ENCODE measurements at places on chromosomes 3 and 15.

DNA sequence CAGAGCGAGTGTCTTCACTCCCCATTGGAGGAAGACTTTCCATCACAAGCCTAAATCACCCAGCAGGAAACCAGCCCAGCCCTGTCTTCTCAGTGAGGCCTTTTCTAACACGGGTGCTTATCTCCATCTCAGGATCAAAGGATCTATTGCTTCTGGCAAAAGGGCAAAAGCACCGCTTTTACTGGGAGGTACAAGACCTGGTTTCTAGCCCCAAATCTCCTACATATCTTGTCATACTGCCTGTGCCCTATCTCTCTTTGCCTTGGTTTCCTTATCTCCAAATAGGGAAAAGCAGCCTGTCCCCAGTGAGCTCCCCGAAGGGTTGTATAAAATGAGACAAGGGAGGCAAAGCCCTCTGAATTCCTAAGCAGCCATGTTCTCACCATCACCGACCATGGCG is 5.2 kb downstream of the GLB1 start:
- DNase-seq, result no peak

DNA sequence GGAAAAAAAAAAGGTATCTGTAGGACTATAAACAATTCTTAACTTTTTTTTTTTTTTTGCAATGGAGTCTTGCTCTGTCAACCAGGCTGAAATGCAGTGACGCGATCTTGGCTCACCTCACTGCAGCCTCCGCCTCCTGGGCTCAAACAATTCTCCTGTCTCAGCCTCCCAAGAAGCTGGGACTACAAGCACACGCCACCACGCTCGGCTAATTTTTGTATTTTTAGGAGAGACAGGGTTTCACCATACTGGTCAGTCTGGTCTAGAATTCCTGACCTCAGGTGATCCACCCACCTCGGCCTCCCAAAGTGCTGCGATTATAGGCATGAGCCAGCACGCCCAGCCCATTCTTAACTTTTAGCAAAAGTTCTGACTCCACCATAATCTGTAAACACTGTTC is 50.5 kb downstream of the TRPM7 start:
- DNase-seq, result no peak

- DNase-seq, result peak; percentile 63
These were observed 156.0 kb upstream of the RGMA start for GRCh38 chr15:93244696-93245660.

GRCh38 chr3:151838574-151839312 is 24.8 kb downstream of the AADAC start:
- DNase-seq, result peak; percentile 82

- DNase-seq, result no peak
These were observed 9.2 kb upstream of the RPP14 start for GRCh38 chr3:58296843-58297242.

DNA sequence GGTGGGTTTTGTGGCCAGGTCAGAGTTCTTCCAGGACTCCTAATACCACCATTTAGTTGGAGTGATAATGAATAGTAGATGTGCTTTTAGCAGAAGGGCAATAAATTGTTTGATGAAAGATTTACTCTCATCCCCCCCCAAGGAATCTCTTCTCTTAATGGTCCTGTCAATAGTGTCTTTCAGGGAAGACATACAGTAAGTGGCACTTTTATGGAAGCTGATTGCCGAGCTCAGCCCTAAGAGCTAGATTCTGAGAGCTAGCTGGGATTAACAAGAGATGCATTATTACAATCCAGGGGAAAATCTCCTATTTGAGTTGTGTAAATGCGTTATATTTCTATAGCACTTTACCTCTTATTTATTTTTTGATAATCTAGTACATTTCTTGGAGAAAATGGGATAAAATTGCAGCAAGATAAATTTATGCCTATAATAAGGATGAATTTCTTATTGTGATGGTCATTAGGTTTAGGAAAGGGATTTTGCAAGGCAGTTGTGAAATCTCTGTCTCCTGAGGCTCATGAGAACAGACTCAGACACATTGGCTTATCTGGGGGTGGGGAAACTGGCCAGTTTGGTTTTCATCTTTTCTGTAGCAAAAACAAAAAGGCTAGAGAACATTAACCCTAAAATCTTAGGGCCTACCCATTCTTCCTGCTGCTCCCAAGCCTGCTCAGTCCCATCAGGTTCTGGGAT is 41.6 kb upstream of the CLSTN2 start:
- DNase-seq, result no peak

DNA sequence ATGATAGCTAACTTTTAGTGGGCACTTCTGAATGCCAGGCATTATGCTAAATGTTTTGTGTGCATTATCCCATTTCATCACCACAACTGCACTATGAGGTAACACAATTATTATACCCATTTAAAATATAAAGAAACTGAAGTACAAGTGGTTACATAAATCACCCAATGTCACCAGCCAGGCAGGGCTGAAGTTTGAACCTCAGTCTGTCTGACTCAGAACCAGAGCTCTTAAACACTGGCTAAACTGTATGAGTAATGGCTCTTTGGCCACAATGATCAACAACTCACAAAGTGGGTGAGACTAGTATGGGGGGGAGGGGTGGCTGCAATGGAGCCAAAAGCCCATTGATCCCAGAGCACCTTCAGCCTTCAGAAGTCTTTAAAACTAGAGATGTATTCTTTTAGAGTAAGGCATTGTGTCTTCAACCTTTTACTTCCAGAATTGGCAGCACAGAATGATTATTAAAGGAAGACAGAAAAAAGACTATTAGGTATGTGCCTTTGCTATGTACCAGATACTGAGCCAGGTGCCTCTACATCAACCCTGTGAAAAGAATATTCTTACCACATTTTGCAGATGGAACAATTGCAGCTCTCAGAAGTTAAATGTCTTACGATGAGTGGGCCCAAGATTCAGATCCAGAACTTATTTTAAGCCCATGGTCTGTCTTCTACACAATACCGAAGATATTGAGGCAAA is 166.9 kb downstream of the UACA start:
- peak; percentile 84 for DNase-seq

DNA sequence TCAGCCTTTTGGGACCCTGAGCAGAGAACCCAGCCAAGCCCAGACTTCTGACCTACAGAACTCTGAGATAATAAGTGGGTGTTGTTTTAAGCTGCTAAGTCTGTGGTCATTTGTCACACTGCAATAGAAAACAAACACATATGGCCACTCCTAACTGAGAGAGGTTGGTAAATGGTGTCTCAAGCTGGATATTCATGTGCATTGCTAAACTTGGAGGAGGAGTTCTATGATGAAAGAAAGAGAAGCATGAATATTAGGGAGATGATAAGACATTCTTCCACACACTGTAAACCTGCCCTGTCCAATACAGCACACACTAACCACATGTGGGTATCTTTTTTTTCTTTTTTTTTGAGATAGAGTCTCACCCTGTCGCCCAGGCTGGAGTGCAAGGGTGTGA is 27.8 kb upstream of the UBL7 start:
- DNase-seq, result no peak

DNA sequence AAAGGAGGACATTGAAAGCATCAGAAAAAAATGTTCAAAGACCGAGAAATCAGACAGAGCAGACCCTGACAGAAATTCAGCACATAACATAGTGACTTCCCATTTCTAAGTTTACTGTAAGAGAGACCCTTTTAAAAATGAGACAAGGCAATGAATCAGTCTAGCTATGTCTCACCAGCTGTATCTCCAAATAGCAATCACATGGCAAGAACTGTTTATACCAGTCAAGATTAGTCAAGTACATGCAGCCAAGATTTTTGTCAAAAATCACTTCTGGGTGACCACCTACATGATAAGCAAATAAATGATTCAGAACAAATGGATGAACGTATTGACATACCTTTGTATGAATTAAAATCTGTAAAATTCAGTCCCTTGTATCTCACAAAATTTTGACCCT is 138.0 kb downstream of the DTWD1 start:
- DNase-seq, result no peak

DNA sequence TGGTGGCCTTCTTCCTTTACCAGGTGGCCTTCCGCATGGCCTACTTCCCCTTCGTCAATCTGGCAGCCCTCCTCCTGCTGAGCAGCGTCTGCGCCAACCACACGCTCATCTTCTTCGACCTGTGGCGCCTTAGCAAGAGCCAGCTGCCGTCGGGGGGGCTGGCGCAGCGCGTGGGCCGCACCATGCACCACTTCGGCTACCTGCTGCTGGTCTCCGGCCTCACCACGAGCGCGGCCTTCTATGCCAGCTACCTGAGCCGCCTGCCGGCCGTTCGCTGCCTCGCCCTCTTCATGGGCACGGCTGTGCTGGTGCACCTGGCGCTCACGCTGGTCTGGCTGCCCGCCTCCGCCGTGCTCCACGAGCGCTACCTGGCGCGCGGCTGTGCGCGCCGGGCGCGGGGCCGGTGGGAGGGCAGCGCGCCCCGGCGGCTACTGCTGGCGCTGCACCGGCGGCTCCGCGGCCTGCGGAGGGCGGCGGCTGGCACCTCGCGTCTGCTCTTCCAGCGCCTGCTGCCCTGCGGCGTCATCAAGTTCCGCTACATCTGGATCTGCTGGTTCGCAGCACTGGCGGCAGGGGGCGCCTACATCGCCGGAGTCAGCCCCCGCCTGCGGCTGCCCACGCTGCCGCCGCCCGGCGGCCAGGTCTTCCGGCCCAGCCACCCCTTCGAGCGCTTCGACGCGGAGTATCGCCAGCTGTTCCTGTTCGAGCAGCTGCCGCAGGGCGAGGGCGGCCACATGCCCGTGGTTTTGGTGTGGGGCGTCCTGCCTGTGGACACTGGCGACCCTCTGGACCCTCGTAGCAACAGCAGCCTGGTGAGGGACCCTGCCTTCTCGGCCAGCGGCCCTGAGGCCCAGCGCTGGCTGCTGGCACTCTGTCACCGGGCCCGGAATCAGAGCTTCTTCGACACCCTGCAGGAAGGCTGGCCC is 9.9 kb downstream of the DISP2 start:
- peak; percentile 96 for DNase-seq

- no peak for DNase-seq
These were observed 76.3 kb downstream of the VGLL3 start for GRCh38 chr3:86914670-86915069.
